ENCODE measurements at places on chromosomes 11 and 22.
A peak's percentile ranks its signal among the peaks of the same experiment; 100 is the strongest.

DNA sequence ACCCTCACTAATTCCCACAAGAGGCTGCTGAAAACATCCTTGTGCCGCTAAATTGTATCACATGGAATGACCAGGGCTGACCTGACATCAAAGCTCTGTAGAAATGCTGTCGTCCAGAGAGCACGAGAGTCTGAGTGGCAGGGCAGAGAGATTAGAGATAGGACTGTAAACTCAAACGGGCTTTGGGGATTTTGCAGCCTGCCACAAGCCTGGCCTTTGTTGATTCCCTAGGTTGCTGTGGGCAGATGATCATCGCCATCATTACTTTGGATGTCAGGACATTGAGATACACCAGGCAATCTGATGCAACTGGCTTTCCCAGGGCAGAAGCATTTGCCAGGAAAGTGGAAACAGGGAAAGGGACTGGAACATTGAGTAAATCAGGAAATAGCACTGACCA lies 131.6 kb downstream of the ETS1 start:
- H3K4me1 ChIP-seq = peaks cover 33% of the 10 kb centered on the region
- no peaks in the 10 kb centered on the region for H3K27me3 ChIP-seq
- H3K36me3 ChIP-seq = no peaks in the 10 kb centered on the region
- DNase-seq = no peak
- peak overlapping the region; percentile 33 for H3K27ac ChIP-seq
- H3K4me3 ChIP-seq = no peak overlapping the region

DNA sequence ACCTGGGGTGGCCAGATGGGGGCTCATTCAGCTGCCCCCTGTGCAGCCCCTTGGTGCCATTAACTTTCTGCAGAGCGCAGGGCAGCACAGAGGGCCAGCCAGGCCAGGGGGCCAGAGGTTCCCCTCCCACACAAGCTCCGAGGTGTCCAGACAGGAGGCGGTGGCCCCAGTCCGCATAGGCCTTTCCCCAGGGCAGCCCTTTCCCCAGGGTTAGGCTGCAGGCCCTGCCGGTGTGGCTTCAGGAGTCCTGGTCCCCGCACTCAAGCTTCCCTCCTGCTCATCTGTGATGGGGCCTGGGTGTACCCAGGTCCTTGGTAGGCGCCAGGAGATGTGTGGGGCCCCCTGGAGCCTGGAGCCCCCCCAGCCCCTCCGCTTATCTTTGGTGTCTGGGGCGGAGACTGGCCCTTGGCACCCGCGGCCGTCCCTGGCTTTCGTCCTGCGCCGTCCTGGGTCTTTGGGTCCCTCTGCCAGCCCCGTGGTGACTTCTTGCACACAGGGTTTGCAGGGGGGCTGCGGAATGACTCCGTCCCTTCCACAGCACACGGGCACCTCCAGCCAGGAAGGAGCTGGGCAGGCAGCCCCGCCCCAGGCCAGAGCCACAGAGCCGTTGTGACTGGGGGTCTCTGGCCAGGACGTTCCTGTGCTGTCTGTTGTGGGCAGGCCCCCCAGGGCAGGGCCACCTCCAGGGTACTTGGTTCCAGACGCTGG lies 8.9 kb downstream of the BRSK2 start:
- no peak overlapping the region for H3K27ac ChIP-seq
- H3K36me3 ChIP-seq = no peaks in the 10 kb centered on the region
- DNase-seq = no peak

GRCh38 chr11:1705126-1706052 lies 8.4 kb downstream of the KRTAP5-6 start:
- H3K4me3 ChIP-seq = no peak overlapping the region
- H3K36me3 ChIP-seq = no peaks in the 10 kb centered on the region
- H3K27ac ChIP-seq = peak overlapping the region; percentile 56
- peaks cover 26% of the 10 kb centered on the region for H3K4me1 ChIP-seq

- no peak overlapping the region for H3K27ac ChIP-seq
- H3K4me3 ChIP-seq = no peak overlapping the region
- no peak for DNase-seq
- H3K36me3 ChIP-seq = no peaks in the 10 kb centered on the region
- H3K27me3 ChIP-seq = no peaks in the 10 kb centered on the region
Observed at GRCh38 chr22:23387827-23388516, 192.1 kb downstream of the IGLL1 start.

DNA sequence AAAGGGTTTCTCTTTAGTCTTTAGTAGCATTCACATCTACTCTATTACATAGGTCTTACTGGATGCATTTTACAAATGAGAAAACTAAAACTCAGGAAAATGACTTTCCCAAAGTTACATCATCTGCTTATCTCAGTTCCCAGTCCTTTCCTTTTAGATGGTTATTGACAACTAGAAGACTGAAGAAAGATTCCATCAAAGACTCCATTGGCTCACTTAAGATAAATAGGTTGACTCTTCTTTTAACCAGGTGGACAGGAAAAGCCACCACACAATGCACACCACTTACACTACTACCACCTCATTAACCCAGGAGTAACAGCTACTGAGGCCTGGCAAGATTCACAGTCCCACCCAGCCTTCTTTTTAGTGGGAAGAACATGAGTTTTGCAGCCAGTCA lies 123.6 kb downstream of the TRIM44 start:
- peaks cover 4% of the 10 kb centered on the region for H3K36me3 ChIP-seq
- peaks cover 5% of the 10 kb centered on the region for H3K4me1 ChIP-seq
- no peak overlapping the region for H3K4me3 ChIP-seq
- no peak overlapping the region for H3K27ac ChIP-seq
